ENCODE measurements at places on chromosomes 7 and 10.

GRCh38 chr7:149816267-149816751 is 21.9 kb upstream of the ZNF862 start:
- DNase-seq: no peak

DNA sequence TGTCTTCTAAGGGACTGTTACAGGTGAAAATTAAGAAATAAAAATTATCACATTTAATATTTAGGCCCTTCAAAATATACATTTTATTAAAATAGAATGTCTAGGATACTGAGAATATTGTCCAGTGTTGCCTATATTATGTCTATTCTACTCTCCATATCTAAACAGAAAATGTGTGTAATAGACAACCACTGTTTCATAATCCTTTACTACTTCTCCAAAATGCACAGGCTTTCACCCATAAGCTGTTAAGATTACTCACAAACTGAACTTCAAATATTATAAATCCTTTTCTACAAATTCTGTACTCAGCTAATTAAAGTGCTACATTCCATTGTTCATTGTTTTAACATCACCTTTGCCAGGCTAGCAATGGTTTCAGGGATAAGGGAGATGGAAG is 56.7 kb upstream of the TFEC start:
- DNase-seq: no peak

- DNase-seq: no peak
Measured at GRCh38 chr10:13100349-13101294, 659 bp downstream of the OPTN start.

- no peak for DNase-seq
Measured at GRCh38 chr7:43750016-43750887, 8.2 kb upstream of the BLVRA start.

- no peak for DNase-seq
Measured at GRCh38 chr10:26525586-26525985, 87.4 kb downstream of the APBB1IP start.

- DNase-seq: no peak
Measured at GRCh38 chr7:24595671-24596418, 22.6 kb downstream of the PALS2 start.

Measured in activated effector memory CD4-positive, alpha-beta T cell treated with Interleukin-2 at 50 U/mL for 16 hours (primary cell).